ENCODE measurements at places on chromosomes 12 and 14. TPM values are rescaled to one million over a fixed set of nuclear protein-coding genes. Genes with fewer than 3 reads are reported as not detected.

- peaks cover 46% of the 10 kb centered on the region for H3K36me3 ChIP-seq
- no peak overlapping the region for H3K4me3 ChIP-seq
- no peaks in the 10 kb centered on the region for H3K27me3 ChIP-seq
- peak overlapping the region; percentile 59 for H3K27ac ChIP-seq
Measured at GRCh38 chr14:21219561-21220111, 49.6 kb downstream of the HNRNPC start.

- no peaks in the 10 kb centered on the region for H3K4me1 ChIP-seq
- no peaks in the 10 kb centered on the region for H3K36me3 ChIP-seq
- no peak overlapping the region for H3K27ac ChIP-seq
- H3K27me3 ChIP-seq, result peaks cover 6% of the 10 kb centered on the region
Measured at GRCh38 chr12:5556033-5556614, 124.2 kb downstream of the NTF3 start.

- peaks cover 4% of the 10 kb centered on the region for H3K27me3 ChIP-seq
- no peak for DNase-seq
- H3K4me1 ChIP-seq, result peaks cover 7% of the 10 kb centered on the region
- no peaks in the 10 kb centered on the region for H3K36me3 ChIP-seq
Measured at GRCh38 chr12:55842681-55843429, at the start of gene MMP19. Gene MMP19 (minus strand): TSS chr12:55842936. CDS start chr12:55842830, 106 bp downstream.

DNA sequence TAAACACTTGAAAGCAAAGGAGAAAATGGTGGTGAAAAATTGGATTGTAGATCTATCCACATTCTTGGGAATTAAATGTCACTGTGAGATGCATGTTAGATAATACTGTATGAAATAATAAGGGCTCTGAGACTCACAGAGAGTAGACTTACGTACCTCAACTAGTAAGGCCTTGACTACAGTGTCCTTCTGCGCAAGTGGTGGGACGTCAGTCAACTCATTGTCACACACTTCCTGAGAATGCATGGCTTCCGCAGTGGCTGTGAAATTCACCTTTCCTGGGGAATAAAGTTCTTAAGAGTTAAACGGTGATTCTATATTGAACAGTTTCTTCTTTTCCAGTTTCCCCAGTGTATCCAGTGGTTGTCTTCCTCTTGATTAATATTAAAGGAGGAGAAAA, 32.6 kb upstream of the PZP start:
- peaks cover 24% of the 10 kb centered on the region for H3K4me1 ChIP-seq
- H3K36me3 ChIP-seq, result peaks cover 3% of the 10 kb centered on the region
- H3K27ac ChIP-seq, result no peak overlapping the region
- H3K4me3 ChIP-seq, result no peak overlapping the region

DNA sequence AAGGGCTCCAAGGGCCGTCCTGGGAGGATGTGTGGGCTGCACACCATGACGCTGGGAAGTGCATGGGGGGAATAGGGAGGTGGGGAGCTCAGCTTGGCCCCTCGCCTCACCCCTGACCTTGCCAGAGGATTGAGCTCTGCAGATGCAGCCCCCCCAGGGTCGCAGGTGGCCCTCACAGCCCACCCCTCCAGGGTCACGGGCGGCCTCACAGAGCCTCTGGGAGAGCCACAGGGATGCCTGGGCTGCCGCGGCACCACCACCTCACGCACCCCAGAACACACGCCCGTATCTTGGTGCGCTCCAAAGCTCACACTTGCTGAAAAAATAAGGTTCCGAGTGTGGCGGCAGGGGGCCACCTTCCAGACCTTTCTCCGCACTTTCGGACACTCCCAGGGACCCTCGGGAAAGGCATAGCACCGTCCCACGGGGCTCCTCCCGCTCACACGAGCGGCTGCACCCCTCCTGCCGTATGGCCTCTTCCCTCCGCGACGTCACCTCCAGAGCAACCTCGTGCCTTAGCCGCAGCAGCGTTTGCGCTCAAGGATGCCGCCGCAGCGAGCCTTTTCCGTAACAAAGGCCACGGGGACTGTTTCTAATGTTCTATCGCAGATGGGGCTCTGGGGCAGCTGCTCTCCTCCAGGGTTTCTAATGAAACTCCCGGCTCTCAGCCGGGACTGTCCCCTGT, 9.9 kb upstream of the FBRSL1 start:
- no peak for DNase-seq
- no peaks in the 10 kb centered on the region for H3K36me3 ChIP-seq
- H3K4me1 ChIP-seq, result peaks cover 23% of the 10 kb centered on the region
- peaks cover 2% of the 10 kb centered on the region for H3K27me3 ChIP-seq
- no peak overlapping the region for H3K27ac ChIP-seq

DNA sequence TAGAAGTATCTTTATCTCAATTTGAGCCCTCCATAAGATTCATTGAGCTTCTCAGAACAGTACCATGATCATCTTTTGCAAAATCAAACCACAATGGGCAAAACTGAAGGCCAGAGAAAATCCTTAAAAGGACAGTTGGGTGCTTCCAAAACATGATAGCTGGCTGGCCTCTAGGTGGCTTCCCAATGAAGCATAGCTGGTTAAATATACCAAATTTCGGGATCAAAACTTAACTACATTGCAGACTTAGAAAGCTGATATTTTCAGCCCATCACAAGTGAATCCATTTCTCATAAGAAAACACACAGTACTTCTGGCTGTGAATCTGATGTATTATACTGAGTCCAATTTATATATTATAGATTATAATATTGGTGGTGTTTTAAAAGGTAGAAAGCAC, 15.3 kb upstream of the PIK3C2G start:
- H3K4me1 ChIP-seq, result no peaks in the 10 kb centered on the region
- no peak for DNase-seq
- no peaks in the 10 kb centered on the region for H3K36me3 ChIP-seq
- H3K4me3 ChIP-seq, result no peak overlapping the region
- no peaks in the 10 kb centered on the region for H3K27me3 ChIP-seq

- no peak overlapping the region for H3K4me3 ChIP-seq
- no peak for DNase-seq
- peaks cover 10% of the 10 kb centered on the region for H3K36me3 ChIP-seq
- no peak overlapping the region for H3K27ac ChIP-seq
Measured at GRCh38 chr12:50425589-50426258, 25.0 kb downstream of the LARP4 start.

DNA sequence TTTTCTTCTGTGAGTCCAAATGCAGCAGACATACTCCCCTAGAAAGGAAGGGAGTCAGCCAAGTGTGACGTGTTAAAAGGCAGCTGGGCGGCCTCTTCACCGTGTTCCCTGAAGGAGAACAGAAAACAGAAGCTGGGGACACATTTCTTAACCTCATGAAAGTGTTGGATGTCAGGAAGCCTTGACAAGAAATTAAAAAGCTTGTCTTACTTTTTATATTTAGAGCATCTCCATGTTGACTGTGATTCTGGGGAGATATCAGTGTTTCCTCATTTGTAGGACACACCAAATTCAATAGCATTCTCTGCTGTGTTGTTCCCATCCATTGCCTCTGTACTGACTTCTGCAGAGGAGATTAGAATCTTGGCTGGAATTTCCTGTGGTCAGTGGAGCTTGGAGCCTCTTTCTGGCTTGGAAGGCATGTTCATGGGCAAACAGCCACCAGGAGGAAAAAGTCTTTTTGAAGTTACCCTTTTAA, 93.7 kb downstream of the RMST start:
- no peaks in the 10 kb centered on the region for H3K36me3 ChIP-seq
- H3K27ac ChIP-seq, result no peak overlapping the region
- no peak overlapping the region for H3K4me3 ChIP-seq

GRCh38 chr12:105322070-105322469, 8.4 kb upstream of the C12orf75 start:
- peaks cover 4% of the 10 kb centered on the region for H3K36me3 ChIP-seq
- H3K27me3 ChIP-seq, result no peaks in the 10 kb centered on the region
- no peak overlapping the region for H3K4me3 ChIP-seq
- H3K4me1 ChIP-seq, result peaks cover 63% of the 10 kb centered on the region
- H3K27ac ChIP-seq, result no peak overlapping the region

GRCh38 chr12:26689281-26689841, 143.6 kb downstream of the ITPR2 start:
- H3K27me3 ChIP-seq, result no peaks in the 10 kb centered on the region
- H3K36me3 ChIP-seq, result peaks cover 17% of the 10 kb centered on the region
- H3K27ac ChIP-seq, result no peak overlapping the region
- no peaks in the 10 kb centered on the region for H3K4me1 ChIP-seq
- DNase-seq, result no peak

- H3K4me3 ChIP-seq, result no peak overlapping the region
- H3K36me3 ChIP-seq, result no peaks in the 10 kb centered on the region
Measured at GRCh38 chr14:29712601-29713000, 215.0 kb downstream of the PRKD1 start.

DNA sequence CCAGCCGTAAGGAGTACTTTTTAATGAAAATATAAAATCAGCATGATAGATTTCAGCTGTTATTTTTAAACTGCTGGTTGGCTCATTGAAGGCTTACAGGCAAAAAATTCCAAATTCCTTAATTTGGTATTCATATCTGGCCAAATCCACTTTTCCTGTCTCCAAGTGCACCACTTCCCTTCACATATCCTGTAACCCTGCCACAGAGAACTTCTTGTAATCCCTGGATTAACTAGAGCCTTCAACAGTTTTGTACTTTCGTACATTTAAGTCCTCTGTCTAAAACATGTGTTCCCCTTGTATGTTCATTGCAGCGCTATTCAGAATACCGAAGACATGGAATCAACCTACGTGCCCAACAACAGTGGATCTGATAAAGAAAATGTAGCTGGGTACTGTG, 9.6 kb downstream of the PUS7L start:
- DNase-seq, result no peak
- peaks cover 21% of the 10 kb centered on the region for H3K4me1 ChIP-seq
- no peak overlapping the region for H3K4me3 ChIP-seq
- no peak overlapping the region for H3K27ac ChIP-seq
- peaks cover 50% of the 10 kb centered on the region for H3K36me3 ChIP-seq

GRCh38 chr14:31902002-31902401, 175.1 kb upstream of the ARHGAP5 start:
- H3K4me3 ChIP-seq, result no peak overlapping the region
- no peaks in the 10 kb centered on the region for H3K36me3 ChIP-seq
- no peaks in the 10 kb centered on the region for H3K4me1 ChIP-seq
- H3K27ac ChIP-seq, result no peak overlapping the region
- peaks cover 4% of the 10 kb centered on the region for H3K27me3 ChIP-seq

GRCh38 chr12:39372204-39372925, 70.6 kb downstream of the KIF21A start:
- peak overlapping the region; percentile 70 for H3K27ac ChIP-seq
- peak overlapping the region; percentile 1 for H3K4me3 ChIP-seq
- no peaks in the 10 kb centered on the region for H3K27me3 ChIP-seq

GRCh38 chr14:72610096-72610830, 283.6 kb downstream of the DPF3 start:
- no peak for DNase-seq
- no peak overlapping the region for H3K27ac ChIP-seq
- peaks cover 11% of the 10 kb centered on the region for H3K4me1 ChIP-seq
- no peaks in the 10 kb centered on the region for H3K36me3 ChIP-seq
- H3K27me3 ChIP-seq, result peaks cover 7% of the 10 kb centered on the region

- no peak overlapping the region for H3K4me3 ChIP-seq
- H3K4me1 ChIP-seq, result no peaks in the 10 kb centered on the region
- H3K36me3 ChIP-seq, result no peaks in the 10 kb centered on the region
- H3K27me3 ChIP-seq, result peaks cover 6% of the 10 kb centered on the region
- H3K27ac ChIP-seq, result no peak overlapping the region
Measured at GRCh38 chr14:89128311-89129026, 288.6 kb downstream of the FOXN3 start.

GRCh38 chr14:63992858-63993257, 140.1 kb downstream of the SYNE2 start:
- H3K4me3 ChIP-seq, result no peak overlapping the region
- H3K27me3 ChIP-seq, result no peaks in the 10 kb centered on the region
- DNase-seq, result no peak
- no peak overlapping the region for H3K27ac ChIP-seq

- H3K4me1 ChIP-seq, result peaks cover 62% of the 10 kb centered on the region
- H3K27me3 ChIP-seq, result no peaks in the 10 kb centered on the region
- peaks cover 61% of the 10 kb centered on the region for H3K36me3 ChIP-seq
- peak overlapping the region; percentile 96 for H3K4me3 ChIP-seq
- DNase-seq, result peak; percentile 78
Measured at GRCh38 chr12:6869049-6870021, 2.0 kb downstream of the TPI1 start.

DNA sequence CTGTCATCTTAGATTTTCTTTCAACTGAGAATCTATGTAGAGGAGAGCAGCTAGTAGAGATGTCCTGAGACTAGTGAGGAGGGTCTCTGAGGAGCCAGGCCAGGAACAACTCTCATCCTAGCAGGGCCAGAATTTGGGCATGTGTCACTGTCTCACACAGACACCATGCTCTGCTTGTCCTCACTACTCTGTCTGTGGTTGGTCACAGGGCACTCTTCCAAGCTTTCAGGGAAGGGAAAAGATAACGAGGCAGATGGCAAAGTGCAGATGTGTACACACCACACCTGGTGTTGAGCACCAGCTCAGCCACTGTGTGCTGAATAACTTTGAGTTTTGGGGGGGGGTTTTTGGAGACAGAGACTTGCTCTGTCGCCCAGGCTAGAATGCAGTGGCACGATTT, 2.5 kb downstream of the SSPN start:
- DNase-seq, result no peak
- no peaks in the 10 kb centered on the region for H3K4me1 ChIP-seq
- H3K36me3 ChIP-seq, result no peaks in the 10 kb centered on the region
- H3K27me3 ChIP-seq, result peaks cover 52% of the 10 kb centered on the region
- H3K27ac ChIP-seq, result no peak overlapping the region

DNA sequence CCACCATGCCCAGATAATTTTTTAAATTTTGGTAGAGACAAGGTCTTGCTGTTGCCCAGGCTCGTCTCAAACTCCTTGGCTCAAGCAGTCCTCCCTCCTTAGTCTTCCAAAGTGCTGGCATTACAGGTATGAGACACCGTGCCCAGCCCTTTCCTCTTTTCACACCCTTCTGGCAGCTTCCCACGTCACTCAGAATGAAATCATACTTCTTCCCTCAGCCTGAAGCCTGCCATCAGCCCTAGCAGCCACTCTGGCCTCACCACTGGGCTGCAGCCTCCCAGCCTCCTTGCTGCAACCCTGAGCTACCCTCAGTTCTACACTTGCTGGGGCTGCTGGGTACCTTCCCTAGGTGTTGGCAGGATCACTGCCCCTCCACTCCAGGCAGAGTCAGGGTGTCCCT, 18.2 kb downstream of the ANKRD9 start:
- H3K27ac ChIP-seq, result no peak overlapping the region
- H3K4me1 ChIP-seq, result no peaks in the 10 kb centered on the region
- no peaks in the 10 kb centered on the region for H3K36me3 ChIP-seq
- DNase-seq, result no peak

- peak overlapping the region; percentile 75 for H3K27ac ChIP-seq
- peaks cover 48% of the 10 kb centered on the region for H3K4me1 ChIP-seq
- no peak for DNase-seq
Measured at GRCh38 chr12:108696111-108696995, 35.0 kb downstream of the CORO1C start.

GRCh38 chr14:95184413-95184790, 27.1 kb upstream of the DICER1 start:
- H3K4me1 ChIP-seq, result no peaks in the 10 kb centered on the region
- H3K27ac ChIP-seq, result no peak overlapping the region
- no peak for DNase-seq
- peaks cover 12% of the 10 kb centered on the region for H3K27me3 ChIP-seq
- no peak overlapping the region for H3K4me3 ChIP-seq

PMCH gene
- total RNA-seq, result 3.1 TPM

MFAP5 gene
- total RNA-seq, result not detected

IFI27L2 gene
- total RNA-seq, result 33.5 TPM

CYP27B1 gene
- total RNA-seq, result 9.9 TPM

AMN1 gene
- 3.4 TPM for total RNA-seq

DNAH10 gene
- total RNA-seq, result 0.31 TPM

MIP gene
- not detected for total RNA-seq

PLA2G1B gene
- not detected for total RNA-seq
